Left renal cortex interstitium (tissue), 4 donors: ENCODE measurements at places on chromosomes 6 and 20. TPM values are rescaled to one million over a fixed set of nuclear protein-coding genes. Genes with fewer than 3 reads are reported as not detected.

DNA sequence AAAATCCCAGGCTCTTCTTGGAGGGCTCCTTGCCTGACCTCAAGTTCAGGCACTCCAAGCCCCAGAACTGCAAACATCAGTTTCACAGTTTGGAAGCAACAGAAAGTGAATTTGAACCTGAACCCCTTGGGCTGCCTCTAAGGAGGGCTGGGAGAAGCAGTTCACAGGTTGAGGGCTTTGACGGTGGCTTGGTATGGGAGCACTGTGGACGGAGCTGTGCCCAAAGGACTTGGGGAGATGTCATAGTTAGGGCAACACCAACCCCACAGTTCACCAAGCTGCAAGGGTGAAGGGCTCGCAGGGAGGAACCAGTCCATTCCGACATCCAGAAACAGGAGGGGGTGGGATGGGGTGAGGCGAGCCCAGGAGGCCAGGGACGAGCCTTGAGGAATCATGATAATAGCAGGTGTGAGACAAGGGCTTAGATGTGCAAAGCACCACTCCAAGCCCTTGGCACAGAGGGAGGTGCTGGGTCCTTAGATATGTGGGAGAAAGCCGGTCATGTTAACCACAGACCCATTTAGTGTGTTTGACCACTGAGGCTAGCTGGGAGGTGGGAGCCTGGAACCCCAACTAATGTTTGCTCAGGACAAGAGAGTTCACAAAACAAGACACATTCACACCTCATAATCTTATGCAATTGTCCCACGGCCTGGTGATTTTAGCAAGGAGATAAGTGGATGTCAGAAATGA is 4.3 kb downstream of the CEBPB start:
- DNase-seq, result no peak

DNA sequence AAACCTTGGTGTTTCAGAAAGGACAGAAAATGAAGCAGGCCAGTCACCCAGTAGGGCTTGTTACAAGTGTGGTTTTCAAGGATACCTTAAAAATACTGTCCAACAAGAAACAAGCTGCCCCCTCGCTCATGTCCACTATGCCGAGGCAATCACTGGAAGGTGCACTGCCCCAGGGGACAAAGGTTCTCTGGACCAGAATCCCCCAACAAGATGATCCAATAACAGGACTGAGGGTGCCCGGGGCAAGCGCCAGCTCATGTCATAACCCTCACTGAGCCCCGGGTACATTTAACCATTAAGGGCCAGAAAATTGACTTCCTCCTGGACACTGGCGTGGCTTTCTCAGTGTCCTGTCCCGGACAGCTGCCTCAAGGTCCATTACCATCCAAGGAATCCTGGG is 6.6 kb upstream of the NT5DC1 start:
- no peak for DNase-seq

DNA sequence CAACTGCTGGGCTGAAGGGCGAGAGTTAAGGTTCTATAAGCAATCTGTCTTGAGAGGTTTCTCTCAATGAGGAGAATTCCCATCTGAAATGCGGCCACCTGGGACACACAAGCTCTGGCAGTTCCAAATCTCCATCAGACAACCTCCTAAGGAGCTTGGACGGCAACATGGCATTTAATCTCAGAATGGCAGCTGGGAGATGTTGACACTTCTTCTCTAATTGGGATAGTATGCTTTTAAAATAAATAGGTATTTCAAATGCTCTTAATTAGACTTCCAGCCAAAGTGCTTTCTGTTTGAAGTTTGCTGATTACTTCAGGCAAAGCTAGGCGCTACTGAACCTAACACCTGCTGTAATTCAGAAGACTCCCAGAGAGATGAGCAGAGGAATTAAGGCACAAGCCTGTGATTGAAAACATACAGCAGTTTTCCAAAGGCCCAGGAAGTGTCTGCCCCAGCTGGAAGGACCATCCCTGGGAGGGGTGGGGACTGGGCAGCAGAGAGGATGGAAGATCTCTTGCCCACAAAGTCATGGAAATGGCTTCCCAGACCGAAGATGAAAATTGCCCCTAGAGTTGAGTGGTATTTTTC is 59.1 kb upstream of the KCNK16 start:
- no peak for DNase-seq

DNA sequence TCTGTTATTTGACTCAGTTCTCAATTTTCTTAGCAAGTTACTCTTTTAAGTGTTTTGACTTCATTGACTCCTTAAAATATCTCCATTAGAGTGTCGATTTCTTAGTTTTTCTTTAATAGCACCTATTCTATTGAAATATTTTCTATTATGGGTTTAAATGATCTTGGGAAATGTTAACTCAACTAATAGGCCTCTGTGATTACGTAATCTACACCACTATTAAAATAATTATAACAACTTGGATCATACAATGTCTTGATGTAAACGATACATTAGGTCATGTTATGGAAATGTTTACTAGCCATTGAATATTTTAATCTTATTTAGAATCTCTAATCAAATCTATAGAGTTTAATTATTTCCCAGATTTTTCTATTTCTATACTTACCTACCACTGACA is 550.0 kb downstream of the EYS start:
- no peak for DNase-seq

FAM135A gene
- 39.6 TPM for polyA plus RNA-seq

- DNase-seq, result no peak
These were observed 48.2 kb downstream of the STX7 start for GRCh38 chr6:132464538-132465256.

- DNase-seq, result no peak
These were observed 169.4 kb downstream of the SYNDIG1 start for GRCh38 chr20:24638591-24639548.

GRCh38 chr6:43274916-43275597 is 23.0 kb upstream of the SLC22A7 start:
- no peak for DNase-seq

GRCh38 chr6:132392270-132392646 is 9.0 kb downstream of the MOXD1 start:
- DNase-seq, result no peak

DNA sequence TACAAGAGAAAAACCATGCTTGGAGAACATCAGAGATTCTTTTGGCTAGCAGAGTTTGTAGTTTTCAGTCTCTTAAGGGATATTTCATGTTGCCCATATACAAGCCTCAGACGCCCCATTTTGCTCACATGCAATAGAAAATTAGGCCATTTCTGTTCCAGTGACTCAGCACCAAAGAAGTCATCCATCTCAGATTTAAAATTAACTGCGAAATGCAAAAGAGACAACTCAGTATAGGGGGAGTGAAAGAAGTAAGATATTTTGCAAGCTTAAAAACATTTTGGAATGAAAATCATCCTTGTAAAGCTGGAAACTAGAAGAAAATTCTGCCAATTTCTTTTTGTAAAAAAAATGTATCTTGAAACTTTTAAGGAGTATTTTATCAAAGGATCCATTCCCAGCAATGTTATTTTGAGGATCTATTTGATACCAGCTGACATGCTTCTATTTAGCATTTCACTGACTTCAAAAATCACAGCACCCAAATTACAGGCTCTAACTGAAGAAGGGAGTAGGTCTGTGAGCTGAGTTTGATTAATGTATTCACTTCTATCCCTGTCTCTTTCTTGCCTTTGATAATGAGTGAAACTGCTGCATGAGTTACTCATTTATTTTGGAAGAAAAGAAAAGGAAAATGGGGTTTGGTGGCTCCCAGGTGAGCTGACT is 223.7 kb upstream of the SULF2 start:
- DNase-seq, result no peak

GRCh38 chr6:22239261-22239921 is 57.4 kb downstream of the PRL start:
- DNase-seq, result no peak

DNA sequence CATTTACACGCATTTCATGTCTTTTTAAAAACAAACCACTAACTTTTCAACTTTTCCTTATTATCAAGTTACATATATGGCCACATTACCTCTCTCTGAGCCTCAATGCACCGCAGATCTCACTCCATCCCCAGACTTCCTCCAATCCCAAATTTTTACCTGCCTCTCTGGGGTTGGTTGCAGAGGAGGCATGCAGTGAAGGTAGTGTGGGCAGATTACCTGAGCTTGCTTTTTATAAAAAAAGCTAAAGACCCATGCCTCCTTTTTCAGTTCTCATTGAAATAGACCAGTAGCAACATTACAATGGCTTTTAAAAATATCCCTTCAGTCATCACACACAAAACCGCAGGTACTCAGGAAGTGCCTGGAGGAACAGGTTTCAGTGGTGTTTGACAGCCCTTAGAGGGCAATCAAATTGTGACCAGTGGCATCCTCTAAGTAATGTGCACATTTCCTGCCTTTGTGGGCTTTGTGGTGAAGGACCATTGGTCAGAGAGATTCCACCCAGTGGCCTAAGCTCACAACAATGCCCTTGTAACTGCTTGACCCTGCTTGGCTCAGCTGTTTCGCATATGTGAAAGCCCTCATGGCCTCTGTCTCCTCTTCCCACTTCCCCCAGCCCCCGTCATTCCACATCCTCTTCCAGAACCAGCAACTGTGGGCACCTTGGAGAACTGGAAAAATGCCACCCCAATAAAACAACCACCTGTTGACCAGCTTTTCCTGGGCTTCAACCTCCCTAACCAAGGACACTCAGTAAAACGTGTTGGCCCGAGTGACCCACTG is 30.2 kb upstream of the IL17A start:
- DNase-seq, result no peak

ECHDC1 gene
- polyA plus RNA-seq, result 73.4 TPM

GRCh38 chr6:160005861-160006540 is 37.1 kb downstream of the IGF2R start:
- no peak for DNase-seq

PTK7 gene
- polyA plus RNA-seq, result 266 TPM

RNF39 gene
- 1.5 TPM for polyA plus RNA-seq

DNA sequence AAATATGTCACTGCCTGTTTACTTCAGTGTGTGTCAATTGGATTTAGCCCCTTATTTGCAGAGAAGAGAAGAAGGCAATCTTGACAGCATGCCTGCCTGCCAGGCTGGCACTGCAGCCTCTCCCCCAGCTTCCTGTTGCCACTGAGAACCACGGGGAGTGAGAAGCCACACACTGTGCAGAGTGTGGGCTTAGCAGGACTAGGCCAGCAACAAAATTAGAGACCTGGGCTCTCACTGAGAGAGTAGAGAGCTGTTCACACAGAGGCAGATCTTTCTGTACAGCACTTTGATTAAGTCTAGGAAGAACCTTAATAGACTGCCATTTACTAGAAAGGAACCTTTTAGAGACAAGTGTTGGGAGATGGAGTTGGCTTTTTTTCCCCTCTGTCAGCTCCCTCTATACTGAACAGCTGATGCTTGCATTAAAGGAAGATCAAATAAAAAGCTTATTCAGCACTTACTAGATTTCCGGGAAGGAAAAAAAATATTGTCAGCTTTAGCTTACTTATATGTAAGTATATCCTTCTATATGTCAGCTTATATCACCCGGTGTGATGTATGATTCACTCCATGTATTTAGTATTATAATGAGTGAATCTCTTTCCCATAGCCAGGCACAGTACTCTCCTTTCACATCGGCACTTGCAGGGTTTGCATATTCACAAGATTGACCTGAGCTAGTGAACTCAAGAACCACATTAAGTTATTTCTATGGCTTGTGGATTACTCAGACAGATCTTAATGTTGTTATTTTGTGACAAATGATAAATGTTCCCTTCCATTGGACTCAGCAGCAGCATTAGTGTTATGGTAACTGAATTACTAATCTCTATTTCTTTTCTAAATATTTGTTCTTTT is 851.0 kb upstream of the EPHA7 start:
- no peak for DNase-seq

FERMT1 gene
- polyA plus RNA-seq, result 4.5 TPM

MLN gene
- polyA plus RNA-seq, result 1.4 TPM

DNA sequence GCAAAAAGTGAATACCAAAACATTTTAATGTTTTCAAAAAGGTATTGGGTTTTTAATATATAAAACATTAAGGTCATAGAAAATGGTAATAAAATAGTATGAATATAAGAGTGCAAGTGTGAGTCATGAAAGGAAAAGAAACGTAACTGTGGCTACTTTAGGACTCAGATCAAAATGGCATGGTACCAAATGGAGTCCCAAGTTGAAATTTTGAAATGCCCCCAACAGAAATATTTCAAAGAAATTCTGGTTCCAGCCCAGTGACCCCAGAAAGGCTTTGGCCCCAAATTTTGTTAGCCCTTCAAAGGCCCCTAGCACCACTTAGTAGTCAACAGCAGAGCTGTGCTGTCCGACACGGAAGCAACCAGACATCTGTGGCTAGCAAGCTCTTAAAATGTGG is 6.0 kb downstream of the COL12A1 start:
- no peak for DNase-seq

GRCh38 chr6:7975764-7976146 is 65.2 kb upstream of the TXNDC5 start:
- DNase-seq, result no peak

CAGE1 gene
- 0.20 TPM for polyA plus RNA-seq

DNA sequence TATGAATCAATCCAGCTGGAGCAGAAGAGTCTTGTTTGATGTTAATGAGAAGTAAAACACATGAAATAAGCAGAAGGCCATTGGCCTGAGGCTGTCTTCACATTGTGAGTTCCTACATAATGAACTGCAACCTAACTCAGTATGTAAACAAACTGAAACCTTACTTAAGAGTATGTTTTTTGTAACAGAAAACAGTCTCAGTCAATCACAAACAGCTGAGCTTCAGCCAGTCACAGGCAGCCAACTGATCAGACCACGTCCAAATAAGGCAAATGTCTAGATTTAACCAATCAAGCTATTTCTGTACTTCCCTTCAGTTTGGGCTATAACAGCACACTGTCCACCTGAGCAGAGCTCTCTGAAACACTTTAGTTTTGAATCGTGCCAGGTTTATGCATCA is 234.7 kb downstream of the TRDN start:
- DNase-seq, result no peak

GRCh38 chr20:46085179-46085851 is 4.4 kb downstream of the NCOA5 start:
- DNase-seq, result no peak

- DNase-seq, result no peak
These were observed 501.0 kb upstream of the MARCKS start for GRCh38 chr6:113356139-113356538.

DNA sequence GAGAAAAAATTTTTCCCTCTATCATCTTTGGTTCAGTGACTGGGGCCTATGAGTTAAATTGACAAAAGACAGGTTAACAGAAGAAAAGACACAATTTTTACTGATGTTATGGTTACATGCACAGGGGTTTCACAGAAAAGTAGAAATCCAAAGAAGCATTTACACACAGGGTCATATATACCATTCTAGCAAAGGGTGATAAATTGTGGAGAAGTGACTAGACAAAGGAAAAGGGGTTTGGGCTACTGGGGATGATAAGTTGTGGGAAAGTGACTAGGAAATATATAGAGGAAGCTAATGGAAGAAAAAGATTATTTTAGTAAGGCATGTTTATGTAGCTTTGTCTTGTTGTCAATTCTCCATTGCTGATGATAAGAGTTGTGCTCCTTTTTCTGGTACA is 276.7 kb upstream of the JARID2 start:
- DNase-seq, result no peak
